ENCODE measurements at places on chromosomes 5 and 9.

DNA sequence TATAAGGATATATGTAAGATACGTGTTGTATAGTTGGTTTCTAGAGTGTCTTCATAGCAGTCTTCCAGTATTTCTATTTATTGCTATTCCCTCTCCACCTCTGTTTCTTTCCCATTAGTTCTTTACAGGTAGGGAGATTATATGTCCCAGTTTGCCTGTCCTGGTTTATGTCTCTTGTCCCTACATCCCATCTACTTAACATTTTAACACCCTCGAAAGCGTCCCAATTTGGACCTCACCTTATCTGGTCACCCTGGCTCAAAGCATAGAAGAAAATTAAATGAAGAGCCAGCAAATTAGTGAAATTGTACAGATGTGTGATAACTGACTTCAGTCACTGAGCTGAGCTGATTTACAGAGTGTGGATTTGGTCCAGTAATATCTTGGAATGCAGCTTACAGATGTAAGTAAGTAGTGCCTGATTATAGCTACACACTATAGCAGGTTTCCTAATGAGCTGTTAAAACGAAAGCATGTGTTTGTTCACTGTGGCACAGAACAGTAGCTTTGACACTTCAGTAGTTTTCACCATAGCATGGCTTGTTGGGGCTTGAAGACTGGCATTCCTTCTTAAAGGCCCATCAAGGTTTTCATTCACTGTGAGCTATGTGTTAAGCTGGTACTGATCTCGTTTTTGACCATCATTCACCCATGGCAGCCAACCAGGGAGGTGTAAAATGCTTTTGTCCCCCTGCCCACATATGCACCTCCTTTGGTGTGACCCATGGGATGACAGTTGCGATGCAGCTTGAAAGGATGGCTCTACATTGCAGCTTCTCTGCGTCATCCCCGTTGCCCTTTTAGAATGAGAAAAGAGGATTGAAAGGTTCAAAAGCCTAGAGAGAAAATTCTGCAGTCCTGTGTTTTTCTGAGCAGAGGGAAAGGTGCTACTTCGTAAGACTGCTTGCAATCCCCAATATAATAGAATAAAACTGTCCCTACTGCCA lies 192.1 kb upstream of the DMRT1 start:
- no peak for DNase-seq

GRCh38 chr5:128334010-128334716 lies 203.9 kb downstream of the FBN2 start:
- no peak for DNase-seq

DNA sequence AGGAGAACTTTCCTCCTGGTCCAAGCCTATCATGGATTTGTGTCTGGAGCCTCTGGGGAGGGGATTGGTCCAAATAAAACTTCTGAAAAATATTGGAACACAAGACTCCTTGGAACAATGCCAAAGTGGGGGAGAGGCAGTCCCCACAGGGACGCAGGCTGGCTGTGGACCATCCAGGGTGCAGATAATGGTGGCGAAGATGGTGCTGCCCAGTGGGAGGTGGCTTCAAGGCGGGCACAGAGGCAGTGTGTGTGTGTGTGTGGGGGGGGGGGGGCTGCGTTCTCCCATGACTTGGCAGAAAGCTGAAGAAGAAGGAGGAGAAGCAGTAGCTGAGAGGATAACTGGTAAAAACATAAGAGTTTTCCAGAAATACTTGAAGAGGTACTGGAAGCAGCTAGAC lies 186.4 kb downstream of the MELK start:
- no peak for DNase-seq

DNA sequence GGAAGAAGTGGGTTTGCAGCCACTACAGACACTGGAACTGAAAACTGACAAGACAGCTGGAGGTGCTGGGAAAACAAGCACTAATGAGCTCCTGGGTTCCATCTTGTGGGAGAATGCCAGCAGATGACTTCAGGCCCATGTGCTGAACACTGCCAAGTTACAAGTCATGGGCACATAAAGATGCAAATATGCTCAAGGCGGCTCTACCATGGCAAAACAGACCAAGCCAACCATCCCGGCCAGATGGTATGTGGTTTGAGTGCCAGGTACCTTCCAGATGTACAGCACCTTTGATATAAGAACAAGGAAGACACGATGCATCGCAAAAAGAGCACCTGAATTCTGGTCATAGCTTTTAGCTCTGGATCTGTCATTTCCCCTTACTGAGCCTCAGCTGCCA lies 19.9 kb downstream of the TNFSF8 start:
- DNase-seq, result no peak

- DNase-seq, result no peak
Observed at GRCh38 chr5:154311362-154311761, 120.8 kb downstream of the GALNT10 start.

DNA sequence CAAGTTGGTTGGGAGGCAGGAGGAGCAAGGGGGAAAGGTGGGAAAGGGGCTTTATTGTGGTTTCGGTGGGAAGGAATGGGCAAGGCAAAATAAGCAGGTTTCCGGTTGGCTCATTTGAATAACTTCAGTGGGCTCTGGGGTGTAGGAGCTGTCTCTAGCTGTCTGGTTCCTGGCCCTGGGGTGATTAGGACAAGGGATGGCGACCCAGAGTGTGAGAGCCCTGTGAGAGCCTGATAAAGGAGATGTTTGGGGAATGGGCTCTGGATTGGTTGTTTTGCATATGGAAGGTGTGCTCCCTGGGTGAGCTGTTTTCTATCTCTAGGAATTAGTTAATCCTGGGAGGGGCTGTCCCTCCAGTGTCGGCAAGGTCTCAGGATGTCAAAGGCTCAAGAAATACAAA lies 15.4 kb downstream of the ANKRD34B start:
- DNase-seq, result no peak

GRCh38 chr9:93595861-93596365 lies 19.5 kb downstream of the PHF2 start:
- no peak for DNase-seq

All from CD4-positive, alpha-beta T cell treated with Interferon gamma for 1 hour (primary cell).